ENCODE measurements at places on chromosomes 1 and 21.
A peak's percentile ranks its signal among the peaks of the same experiment; 100 is the strongest.

DNA sequence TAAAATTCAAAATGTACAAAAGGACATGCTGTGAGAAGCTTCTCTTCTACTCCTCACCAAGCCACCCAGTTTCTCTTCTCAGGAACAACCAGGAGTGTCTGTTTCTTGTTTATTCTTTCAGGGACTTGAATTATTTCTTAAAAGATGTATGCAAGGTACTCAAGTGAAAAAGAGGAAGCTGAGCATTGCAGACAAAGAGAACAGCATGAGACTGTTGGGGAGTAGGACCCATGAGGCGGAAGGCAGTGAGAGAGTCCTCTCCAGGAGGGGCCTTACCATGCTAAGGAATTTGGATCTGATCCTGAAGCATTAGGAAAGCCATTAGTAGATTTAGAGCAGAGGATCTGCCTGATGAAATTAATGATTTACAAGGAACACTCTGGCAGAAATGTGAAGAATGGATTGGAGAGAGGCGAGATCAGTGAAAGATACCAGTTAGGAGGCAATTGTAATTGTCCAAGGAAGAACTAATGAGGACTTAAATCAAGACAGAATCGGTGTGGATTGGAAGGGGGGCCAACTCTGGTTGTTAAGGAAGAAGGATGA is 14.7 kb upstream of the SSX2IP start:
- no peak for DNase-seq

DNA sequence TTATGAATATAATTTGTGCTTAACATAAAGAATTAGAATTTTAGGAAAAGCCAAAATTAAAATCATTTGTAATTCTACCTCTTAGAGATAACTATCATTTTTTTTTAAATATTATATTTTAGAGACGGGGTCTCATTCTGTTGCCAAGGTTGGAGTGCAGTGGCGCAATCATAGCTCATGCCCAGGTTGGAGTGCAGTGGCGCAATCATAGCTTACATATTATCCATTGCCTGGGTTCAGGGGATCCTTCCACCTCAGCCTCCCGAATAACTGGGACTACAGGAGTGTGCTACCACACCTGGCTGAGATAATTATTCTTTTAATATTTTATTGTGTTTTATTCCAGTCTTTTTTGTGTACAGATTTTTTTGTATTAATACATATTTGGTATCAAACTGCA is 8.3 kb downstream of the RASAL2 start:
- no peak for DNase-seq

- no peak for DNase-seq
Measured at GRCh38 chr1:185526344-185527307, 207.6 kb upstream of the HMCN1 start.

- no peak for DNase-seq
Measured at GRCh38 chr1:25821112-25821476, 1.3 kb downstream of the MTFR1L start.

- DNase-seq = peak; percentile 58
Measured at GRCh38 chr1:81484284-81484683, 316.4 kb upstream of the ADGRL2 start.

All from DMS79 treated with DMSO at 0.1 percent for 48 hours (cell line).